ENCODE measurements at places on chromosomes 1 and 21. TPM values are rescaled to one million over a fixed set of nuclear protein-coding genes. Genes with fewer than 3 reads are reported as not detected.

DNA sequence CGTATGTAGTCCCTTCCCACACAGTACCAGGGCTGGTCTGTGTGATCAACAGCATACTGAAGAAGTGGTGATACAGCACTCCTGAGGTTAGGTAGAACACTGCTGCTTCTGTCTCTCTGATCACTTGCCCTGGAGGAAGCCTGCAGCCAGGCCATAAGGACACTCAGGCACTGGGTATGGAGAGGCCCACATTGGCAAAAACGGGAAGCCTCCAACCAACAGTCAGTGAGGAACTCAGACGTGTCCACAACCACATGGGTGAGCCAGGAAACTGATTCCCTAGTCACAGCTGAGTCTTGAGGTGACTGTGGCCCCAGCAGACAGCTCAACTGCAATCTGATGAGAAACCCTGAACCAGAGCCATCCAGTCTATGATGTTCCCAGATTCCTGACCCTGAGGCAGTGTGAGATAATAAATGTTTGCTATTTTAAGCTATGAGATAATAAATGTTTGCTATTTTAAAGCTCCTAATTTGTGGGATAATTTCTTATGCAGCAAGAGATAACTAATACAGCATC, 62.5 kb downstream of the COQ8A start:
- no peak for DNase-seq

DNA sequence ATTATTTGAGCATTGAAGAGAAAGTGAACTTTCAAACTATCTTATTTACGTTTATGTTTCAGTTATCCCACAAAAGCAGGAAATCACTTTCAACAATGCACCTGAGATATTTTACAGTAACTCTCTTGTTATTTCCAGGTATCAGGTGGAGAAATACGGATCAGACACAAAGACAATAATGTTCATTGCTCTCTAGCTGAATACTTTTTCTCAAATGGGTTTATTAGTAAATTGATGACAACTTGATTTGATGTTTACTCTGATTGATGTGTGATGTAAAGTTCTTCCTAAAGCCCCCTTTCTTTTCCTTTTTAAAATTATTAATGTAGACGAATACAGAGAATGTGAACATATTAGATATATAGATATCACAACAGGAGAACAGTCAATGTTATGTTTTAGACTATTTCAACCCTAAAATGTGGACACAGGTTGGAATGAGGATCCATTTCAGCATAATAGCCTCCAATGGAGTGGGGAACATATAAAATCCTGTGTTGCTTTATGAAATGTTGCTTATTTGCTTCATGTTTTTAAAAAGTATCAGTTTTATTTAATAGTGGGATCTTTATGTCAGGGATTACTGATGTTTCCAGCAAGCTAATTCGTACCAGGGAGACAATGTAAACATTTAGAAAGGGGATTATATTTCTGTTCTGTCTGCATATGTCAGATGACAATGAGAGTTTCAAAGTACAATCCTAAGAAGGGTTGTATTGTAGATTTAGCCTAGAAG, 1522.3 kb upstream of the TPTE start:
- no peak for DNase-seq

DNA sequence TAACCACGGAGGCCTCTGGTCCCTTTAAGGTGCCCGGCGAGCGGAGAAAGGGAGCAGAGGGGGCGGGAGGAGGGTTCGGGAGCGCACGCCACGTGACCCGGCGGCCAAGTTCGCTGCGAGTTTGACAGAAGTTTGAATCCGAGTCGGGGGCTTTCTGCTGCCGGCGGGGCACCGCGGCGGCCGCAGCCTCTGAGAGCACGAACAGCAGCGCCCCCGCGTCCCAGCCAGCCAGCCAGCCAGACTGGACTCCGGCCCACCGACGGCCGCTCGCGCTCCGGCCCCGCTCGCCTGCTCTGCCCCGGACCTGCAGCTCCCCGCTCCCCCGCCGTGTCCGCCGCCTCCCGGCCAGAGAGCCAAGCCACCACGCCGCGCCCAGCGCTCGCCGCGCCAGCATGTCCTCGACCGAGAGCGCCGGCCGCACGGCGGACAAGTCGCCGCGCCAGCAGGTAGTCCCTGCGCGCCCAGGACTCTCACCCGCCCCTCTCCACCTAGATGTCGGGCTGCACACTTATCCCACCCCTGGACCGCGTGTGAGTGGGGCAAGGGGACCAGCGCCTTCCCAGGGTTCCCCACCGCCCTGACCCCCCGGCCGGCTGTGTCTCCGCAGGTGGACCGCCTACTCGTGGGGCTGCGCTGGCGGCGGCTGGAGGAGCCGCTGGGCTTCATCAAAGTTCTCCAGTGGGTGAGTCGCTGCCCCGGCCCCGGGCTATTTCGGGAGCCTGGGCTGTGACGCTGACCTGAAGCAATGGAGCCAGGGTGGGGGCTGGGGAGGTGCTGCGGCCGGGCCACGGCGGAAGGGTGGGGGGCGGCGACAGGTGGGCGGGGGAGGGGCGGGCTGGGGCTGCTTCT, at the start of gene SYPL2:
SYPL2 (plus strand) TSS at position 95 of the 849 bp plus-strand sequence; CDS start at position 393, 298 bp downstream.
- peak; percentile 86 for DNase-seq

GRCh38 chr1:98704474-98704873, 43.0 kb downstream of the SNX7 start:
- no peak for DNase-seq

GRCh38 chr1:156491151-156491949, 9.2 kb downstream of the MEF2D start:
- no peak for DNase-seq

DNA sequence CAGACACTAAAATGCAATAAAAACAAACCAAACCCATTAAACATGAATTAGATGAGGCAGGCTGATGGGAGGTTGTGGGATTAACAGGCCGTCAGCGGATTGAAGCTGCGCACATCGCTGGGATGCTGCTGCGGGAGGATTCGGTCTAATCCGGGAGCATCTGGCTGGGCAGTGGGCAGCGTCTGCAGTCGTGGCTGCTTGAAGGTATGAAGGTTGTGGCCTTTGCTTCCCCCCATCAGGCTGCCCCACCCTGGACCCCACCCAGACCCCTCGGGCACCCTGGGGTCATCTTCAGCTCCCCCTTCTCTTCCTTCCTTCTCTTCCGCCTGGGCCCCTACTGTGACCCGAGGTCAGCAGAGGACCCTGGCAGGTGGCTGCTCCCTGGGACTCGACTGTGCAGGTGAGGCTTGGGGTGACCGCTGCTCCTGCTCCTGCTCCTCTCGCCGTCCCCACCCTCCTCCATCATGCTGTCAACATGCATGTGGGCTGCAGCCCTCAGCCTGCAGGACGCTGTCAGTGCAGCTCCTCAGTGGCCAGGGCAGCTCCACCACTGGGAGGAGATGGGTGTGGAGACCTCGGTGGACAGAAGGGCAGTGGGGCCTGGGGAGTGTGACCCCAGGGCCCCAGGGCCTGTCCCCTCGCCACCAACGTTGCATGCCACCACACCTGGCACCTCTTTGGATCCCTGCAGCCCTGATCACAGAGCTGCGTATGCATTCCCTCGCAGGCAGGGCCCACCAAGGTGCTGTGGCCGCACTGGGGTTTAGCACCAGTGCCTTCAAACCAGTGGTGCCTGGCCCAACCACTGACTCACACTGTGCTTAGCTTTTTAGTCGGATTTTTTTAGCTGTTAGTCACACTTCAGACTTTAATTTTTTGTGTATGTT, 112.2 kb upstream of the COL6A1 start:
- peak; percentile 68 for DNase-seq

ATPAF1 gene
- total RNA-seq: 190 TPM

DNA sequence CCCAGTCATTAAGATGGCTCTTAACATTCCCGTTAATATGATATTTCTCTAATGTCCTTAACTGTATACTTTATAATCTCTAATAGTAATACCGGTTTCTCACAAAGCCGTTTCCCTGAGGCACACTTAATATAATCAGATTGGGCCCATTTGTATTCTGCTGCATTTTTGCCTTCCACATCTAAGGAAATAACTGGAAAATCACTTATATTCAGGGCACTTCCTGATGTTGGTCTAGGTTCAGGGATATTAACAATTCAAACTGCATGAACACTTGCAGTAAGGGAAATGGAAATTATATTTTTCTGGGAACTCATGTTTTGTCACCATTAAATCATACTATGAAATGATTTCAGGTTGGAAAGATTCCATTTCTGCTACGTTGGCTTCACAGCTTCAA, 119.8 kb downstream of the TPR start:
- no peak for DNase-seq

DNA sequence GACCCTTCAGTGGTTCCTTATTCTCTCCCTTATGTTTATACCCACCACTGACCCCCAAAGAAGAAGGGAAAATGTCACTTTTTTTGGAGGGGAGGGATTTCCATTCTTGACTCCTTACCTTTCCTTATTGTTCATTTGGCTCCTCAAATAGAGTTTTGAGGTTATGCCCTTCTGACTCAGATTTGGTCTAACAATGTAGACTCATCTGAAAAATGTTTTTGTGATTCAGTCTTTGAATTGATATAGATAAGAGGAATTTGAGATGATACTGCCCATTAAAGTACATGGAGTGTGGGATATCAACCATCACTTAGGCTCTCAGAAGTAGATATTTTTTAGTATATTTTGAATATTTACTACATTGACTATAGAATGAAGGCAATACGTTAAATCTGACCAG, 16.1 kb downstream of the USP1 start:
- no peak for DNase-seq

- DNase-seq: no peak
Observed at GRCh38 chr1:185701650-185702049, 32.5 kb upstream of the HMCN1 start.

- DNase-seq: no peak
Observed at GRCh38 chr1:232876506-232877364, 71.5 kb downstream of the MAP10 start.

SPRR2E gene
- not detected for total RNA-seq

DNA sequence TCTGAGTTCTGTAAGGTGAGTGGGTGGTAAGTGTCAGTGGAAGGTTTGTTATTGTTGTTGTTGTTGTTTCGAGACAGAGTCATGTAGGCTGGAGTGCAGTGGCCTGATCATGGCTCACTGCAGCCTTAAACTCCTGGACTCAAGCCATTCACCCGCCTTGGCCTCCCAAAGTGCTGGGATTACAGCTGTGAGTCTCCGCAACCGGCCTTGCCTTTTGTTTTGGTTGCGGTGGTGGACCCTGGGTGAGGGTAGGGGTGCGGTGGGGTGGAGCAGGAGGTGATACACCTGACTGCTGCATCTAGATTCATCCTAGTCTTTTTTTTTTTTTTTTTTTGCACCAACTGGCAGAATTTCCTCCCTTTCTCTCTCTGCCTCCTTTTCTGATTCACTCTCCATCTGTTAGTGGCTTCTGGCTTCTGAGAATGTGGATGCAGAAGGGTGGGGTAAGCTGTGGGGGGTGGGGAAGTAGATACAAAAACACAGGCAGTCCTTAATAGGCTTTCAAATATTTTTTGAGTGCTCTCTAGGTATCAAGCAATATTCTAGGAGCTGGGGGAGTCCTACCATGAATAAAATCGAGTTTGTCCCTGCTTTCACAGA, 4.6 kb upstream of the GMEB1 start:
- no peak for DNase-seq

AQP10 gene
- 0.70 TPM for total RNA-seq

DNA sequence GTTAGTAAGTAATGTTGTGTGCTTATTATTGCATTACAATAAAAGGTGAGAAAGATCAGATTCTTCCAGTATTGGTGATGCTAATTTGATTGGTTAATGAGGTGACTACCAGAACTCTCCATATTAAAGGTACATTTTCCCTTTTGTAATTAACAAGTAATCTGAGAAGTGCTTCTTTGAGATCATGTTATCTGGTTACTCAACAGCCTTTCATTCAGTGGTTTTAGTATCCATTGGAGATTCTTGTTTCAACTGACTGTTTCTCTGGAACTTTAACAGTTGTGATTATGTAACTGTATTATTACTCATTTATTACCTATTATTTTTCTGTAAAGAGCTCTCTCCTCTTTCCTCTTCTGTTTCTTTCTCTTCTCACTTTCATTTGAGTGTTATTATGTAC, 86.7 kb downstream of the PEX14 start:
- DNase-seq: no peak

TMOD4 gene
- not detected for total RNA-seq

DNA sequence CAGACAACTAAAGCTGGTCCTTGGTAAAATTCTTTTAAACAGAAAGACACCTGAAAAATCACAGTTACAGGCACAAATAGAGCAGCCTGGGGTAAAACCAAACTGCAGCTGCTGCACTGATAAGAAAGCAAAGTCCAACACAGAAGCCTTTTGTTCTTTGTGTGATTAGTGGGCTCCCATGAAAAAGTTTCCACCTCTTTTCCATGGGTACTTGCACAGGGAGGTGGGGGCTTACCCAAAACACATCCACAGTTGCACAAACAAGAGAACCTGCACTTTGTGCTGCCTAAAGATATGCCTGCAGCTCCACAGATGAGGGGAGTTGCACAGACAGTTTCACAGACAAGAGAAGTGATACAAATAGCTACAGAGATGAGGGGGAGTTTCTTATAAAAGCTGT, 106.7 kb upstream of the SLC5A9 start:
- no peak for DNase-seq

GRCh38 chr1:175413367-175413766, 220.8 kb upstream of the KIAA0040 start:
- DNase-seq: no peak

TAS1R1 gene
- total RNA-seq: not detected

CYP4A22 gene
- not detected for total RNA-seq

Data from cardiac septum (tissue), 1 donor.